ENCODE measurements at places on chromosomes 16 and 17. TPM values are rescaled to one million over a fixed set of nuclear protein-coding genes. Genes with fewer than 3 reads are reported as not detected.

GRCh38 chr17:50035421-50035879 is 20.5 kb upstream of the ITGA3 start:
- no peak for DNase-seq
- no peak overlapping the region for H3K27ac ChIP-seq
- no peaks in the 10 kb centered on the region for H3K36me3 ChIP-seq

DNA sequence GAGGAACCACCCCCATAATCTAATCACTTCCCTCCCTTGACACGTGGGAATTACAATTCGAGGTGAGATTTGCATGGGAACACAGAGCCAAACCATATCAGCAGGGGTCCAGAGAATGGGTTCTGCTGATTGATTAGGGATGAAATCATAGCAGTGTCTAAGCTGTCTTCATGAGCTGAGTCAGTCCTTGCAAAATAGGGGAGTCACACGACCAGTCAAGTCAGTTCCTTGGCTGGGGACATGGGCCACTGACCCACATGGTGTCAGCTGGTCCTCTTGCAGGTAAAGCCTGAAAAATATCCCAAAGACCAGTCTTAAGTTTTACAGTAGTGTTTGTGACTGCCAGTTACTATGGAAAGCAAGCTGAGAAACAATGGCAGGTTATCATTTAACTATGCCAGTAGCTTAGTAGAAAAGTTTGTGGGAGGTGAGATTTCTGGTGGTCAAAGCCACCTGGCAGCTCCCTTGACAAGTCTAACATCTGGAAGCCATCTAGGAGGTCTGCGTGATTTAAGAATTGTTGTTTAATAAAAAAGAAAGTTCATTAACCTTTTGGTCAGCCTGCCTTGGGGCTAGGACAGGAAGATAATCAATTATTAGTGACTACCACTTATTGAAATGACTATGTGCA is 15.7 kb upstream of the ATF7IP2 start:
- no peaks in the 10 kb centered on the region for H3K27me3 ChIP-seq
- no peaks in the 10 kb centered on the region for H3K4me1 ChIP-seq
- no peak overlapping the region for H3K4me3 ChIP-seq
- H3K36me3 ChIP-seq: no peaks in the 10 kb centered on the region
- no peak for DNase-seq
- H3K27ac ChIP-seq: no peak overlapping the region

GRCh38 chr16:2744711-2745110 is 7.7 kb upstream of the SRRM2 start:
- H3K36me3 ChIP-seq: no peaks in the 10 kb centered on the region
- H3K27me3 ChIP-seq: no peaks in the 10 kb centered on the region
- no peak for DNase-seq
- H3K27ac ChIP-seq: no peak overlapping the region

DNA sequence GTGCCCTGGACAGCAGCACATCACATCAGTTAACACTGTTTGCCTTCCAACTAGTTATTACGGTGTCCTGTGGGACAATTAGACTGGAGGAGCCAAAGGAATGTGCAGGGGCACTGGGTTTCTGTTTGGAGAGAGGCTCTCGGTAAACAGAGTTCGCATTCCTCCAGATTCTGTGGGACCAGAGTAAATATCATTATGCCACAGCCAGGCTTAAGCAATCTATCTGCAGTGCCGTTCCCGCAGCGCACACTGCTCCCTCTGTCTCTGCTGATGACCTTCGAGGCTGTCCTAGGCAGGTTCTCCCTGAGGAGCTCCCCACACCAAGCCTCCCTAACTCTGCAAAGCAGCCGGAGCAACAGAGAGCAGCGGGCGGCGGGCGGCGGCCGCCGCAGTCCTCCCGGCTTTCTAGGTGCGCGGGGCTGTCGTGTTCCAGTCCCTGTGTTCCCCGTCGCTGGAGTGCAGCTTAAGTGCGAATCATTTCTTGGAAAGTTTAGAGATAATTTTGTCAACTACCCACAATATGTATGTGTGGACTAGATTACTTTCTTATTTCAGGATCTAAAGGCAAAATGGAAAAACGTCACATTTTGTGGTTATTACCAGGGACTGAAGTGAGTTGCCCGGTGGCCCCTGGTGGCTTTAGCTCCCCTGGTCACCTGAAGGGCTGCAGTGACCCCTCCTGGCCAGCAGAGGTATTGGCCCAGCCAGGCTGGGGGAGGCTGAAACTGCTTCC is 43.3 kb downstream of the PGS1 start:
- peaks cover 30% of the 10 kb centered on the region for H3K36me3 ChIP-seq
- H3K4me3 ChIP-seq: no peak overlapping the region
- H3K4me1 ChIP-seq: no peaks in the 10 kb centered on the region
- peak; percentile 90 for DNase-seq
- no peaks in the 10 kb centered on the region for H3K27me3 ChIP-seq
- H3K27ac ChIP-seq: no peak overlapping the region

GRCh38 chr16:22262460-22262859 is 34.7 kb upstream of the POLR3E start:
- no peak for DNase-seq
- H3K4me3 ChIP-seq: no peak overlapping the region
- H3K27me3 ChIP-seq: no peaks in the 10 kb centered on the region
- no peaks in the 10 kb centered on the region for H3K4me1 ChIP-seq
- no peak overlapping the region for H3K27ac ChIP-seq

GRCh38 chr17:44878627-44879221 is 20.5 kb downstream of the EFTUD2 start:
- H3K4me3 ChIP-seq: no peak overlapping the region
- no peaks in the 10 kb centered on the region for H3K27me3 ChIP-seq
- no peak overlapping the region for H3K27ac ChIP-seq
- peaks cover 54% of the 10 kb centered on the region for H3K36me3 ChIP-seq

FLCN gene
- total RNA-seq: 44.4 TPM

DNA sequence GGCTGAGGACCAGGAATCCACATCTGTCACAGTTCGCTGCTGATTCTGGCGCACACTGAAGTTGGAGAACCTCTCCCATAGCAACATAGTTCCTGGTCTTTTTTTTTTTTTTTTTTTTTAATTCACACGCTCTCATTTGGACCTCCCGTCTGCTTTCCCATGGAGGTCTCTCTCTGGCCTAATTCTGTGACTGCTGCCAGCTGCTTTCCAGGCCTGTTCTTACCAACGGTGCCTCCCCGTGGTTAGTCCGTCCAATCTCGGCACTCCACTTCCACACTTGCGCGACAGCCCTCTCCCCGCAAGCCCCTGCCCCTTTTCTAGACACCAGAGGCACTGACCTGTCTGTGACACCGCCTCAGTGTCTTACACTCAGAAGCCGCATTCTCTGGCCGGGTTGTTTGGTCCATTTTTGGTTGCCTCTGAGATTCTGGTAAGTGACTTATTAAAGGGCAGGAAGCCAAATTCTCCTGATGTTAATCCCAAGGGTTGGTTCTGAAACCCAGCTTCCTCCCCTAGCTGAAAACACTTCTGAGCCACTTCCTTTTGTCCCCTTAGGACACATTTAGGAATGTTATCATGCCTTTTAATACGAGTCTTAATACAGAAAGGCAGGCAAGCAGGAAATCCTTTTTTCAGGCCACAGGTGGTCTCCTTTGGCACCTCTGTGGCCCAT is 1.1 kb upstream of the AKTIP start:
- H3K4me1 ChIP-seq: peaks cover 24% of the 10 kb centered on the region
- peak; percentile 78 for DNase-seq
- peak overlapping the region; percentile 47 for H3K4me3 ChIP-seq
- H3K27ac ChIP-seq: peak overlapping the region; percentile 96
- H3K27me3 ChIP-seq: no peaks in the 10 kb centered on the region
